ENCODE measurements at places on chromosomes 1 and 21. TPM values are rescaled to one million over a fixed set of nuclear protein-coding genes. Genes with fewer than 3 reads are reported as not detected.
A peak's percentile ranks its signal among the peaks of the same experiment; 100 is the strongest.

DNA sequence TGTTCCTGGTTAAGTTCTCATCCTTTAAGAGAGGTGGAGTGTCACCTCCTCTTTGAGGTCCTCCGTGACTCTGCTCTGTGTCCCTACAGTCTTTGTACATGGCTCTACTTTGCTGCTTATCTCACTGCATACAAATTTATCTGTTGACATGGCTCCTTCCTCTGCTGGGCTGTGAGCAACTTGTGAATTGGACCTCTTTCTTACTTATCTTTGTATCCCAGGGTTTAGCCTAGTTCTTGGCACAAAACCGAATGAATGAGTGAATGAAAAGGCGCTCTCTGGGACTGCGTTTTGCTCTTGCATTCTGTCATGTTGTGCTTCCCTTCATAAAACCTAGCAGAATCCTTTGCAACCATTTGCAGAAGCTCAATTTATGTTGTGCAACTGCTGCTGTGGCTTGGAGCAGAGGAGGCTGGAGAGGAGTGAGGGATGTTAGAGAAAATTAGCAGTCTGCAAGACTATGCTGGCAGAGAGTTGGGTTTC is 12.4 kb downstream of the SLC26A9 start:
- no peak for ATAC-seq
- no peak overlapping the region for H3K27ac ChIP-seq
- H3K4me1 ChIP-seq = peaks cover 6% of the 10 kb centered on the region
- H3K36me3 ChIP-seq = no peaks in the 10 kb centered on the region
- H3K4me3 ChIP-seq = no peak overlapping the region

Gene PSMA5
- total RNA-seq = 198 TPM

DNA sequence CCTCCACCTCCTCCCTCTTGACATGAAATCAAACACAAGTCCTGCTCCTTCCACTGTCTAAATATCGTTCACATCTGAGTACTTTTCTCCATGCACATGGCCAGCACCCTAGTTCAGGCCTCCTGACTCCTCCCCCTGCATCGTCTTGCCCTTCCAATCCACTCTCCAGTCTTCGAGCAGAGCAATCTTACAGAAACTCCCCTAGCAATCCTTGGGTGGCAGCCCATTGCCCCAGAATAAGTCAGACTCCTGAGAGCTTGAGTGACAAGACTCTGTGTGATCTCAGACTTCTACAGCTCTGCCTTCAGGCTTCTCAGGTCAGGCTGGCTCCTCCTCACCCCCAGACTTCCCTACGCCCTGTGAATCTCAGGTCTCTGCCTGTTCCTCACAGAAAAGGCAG is 5.5 kb downstream of the SH2D2A start:
- H3K27ac ChIP-seq = peak overlapping the region; percentile 100
- no peaks in the 10 kb centered on the region for H3K27me3 ChIP-seq
- no peak for ATAC-seq
- H3K4me3 ChIP-seq = peak overlapping the region; percentile 87

DNA sequence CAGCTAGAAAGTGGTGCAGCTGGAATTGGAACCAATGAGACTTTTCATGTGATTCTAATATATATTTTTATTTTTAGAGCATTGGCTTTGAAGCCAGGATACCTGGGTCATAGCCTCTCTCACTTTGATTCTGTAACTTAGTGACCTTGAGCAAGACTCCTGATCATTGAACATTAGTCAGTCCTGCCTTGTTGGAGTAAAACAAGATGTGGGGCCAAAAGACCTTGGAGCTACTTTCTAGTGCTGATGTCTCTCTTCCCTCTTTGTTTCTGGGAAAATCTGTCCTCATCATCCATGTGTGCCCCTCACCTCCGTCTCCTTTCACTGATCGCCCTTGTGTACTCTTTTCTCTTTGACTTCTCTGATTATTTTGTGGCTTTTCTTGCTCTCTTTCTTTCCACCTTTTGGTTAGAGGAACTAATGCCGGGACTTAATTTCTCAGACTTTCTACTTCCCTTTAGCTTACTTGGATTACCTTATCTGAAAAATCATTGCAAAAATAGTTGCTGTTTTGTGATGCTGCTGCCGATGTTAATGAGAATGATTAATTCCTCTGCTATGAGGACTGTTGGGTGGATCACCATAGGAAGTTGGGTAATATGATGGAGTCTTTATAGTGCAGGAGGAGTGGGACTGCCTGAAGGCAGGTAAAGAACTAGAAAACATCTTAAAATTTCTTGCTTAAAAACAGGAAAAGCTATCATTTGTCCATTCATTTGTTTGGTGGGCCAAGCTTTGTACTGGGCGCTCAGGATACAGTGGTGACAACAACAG is 72.0 kb downstream of the NOS1AP start:
- no peak overlapping the region for H3K27ac ChIP-seq
- no peak for ATAC-seq
- no peaks in the 10 kb centered on the region for H3K4me1 ChIP-seq
- H3K4me3 ChIP-seq = no peak overlapping the region
- no peaks in the 10 kb centered on the region for H3K36me3 ChIP-seq
- H3K27me3 ChIP-seq = peaks cover 31% of the 10 kb centered on the region

- no peaks in the 10 kb centered on the region for H3K4me1 ChIP-seq
- peaks cover 8% of the 10 kb centered on the region for H3K27me3 ChIP-seq
- no peaks in the 10 kb centered on the region for H3K36me3 ChIP-seq
- H3K4me3 ChIP-seq = no peak overlapping the region
- no peak overlapping the region for H3K27ac ChIP-seq
These were observed 141.8 kb downstream of the CTH start for GRCh38 chr1:70552662-70553566.

Gene TMCC2
- 2.6 TPM for total RNA-seq

- H3K4me1 ChIP-seq = no peaks in the 10 kb centered on the region
- H3K27ac ChIP-seq = no peak overlapping the region
- H3K4me3 ChIP-seq = no peak overlapping the region
These were observed 93.4 kb downstream of the DIRAS3 start for GRCh38 chr1:67957066-67957465.

GRCh38 chr1:226211181-226211821 is 12.2 kb upstream of the MIXL1 start:
- no peak overlapping the region for H3K27ac ChIP-seq
- H3K4me1 ChIP-seq = no peaks in the 10 kb centered on the region
- H3K4me3 ChIP-seq = no peak overlapping the region
- ATAC-seq = no peak
- H3K27me3 ChIP-seq = no peaks in the 10 kb centered on the region
- H3K36me3 ChIP-seq = no peaks in the 10 kb centered on the region

DNA sequence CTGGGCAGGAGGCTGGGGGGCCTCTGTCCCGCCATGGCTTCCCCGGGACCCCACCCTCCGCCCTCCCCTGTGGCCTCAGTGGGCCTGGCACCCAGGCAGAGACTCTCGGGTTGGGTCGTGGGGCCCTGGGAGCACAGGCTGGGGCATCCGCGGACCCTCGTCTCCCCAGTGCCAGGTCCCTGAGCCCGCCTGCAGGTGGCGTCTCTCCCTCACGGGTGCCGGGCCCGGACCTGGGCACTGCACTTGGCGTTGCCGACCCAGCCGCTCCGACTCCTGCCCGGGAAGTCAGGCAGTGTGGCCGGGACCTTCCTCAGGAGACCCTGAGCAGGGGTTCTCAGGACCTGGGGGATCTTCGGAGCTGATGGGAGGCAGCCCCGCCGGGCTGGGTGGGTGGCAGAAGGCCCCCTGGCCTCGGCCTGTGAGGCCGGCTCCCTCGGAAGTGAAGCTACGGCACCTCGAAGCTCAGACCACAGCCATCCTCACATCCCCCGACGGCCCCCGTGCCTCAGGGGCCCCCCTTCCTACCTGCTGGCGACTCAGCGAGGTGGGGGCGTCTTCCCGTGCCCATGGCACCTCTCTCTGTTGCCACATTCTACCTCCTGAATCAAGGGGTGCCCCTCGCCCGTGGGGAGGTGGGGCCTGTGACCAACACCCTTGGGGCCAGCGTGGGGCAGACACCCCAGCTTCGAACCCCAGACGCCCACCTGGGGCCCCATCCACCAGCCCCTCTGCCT is 6.4 kb upstream of the C1orf159 start:
- peak; percentile 97 for ATAC-seq
- peak overlapping the region; percentile 36 for H3K4me3 ChIP-seq
- H3K27ac ChIP-seq = no peak overlapping the region
- no peaks in the 10 kb centered on the region for H3K27me3 ChIP-seq
- no peaks in the 10 kb centered on the region for H3K4me1 ChIP-seq

Gene CNST
- total RNA-seq = 36.4 TPM

Gene INSRR
- total RNA-seq = 0.04 TPM

Gene OR2T29
- not detected for total RNA-seq

Gene SELENBP1
- total RNA-seq = not detected

- no peak overlapping the region for H3K4me3 ChIP-seq
- ATAC-seq = no peak
- peaks cover 7% of the 10 kb centered on the region for H3K27me3 ChIP-seq
These were observed 162.4 kb downstream of the S1PR1 start for GRCh38 chr1:101399222-101399621.

GRCh38 chr1:205324781-205325180 is 3.2 kb upstream of the NUAK2 start:
- peaks cover 10% of the 10 kb centered on the region for H3K27me3 ChIP-seq
- no peak overlapping the region for H3K27ac ChIP-seq
- no peak overlapping the region for H3K4me3 ChIP-seq
- no peak for ATAC-seq
- H3K36me3 ChIP-seq = no peaks in the 10 kb centered on the region

GRCh38 chr1:19220991-19221390 is 10.9 kb upstream of the UBR4 start:
- H3K27ac ChIP-seq = no peak overlapping the region
- peaks cover 10% of the 10 kb centered on the region for H3K4me1 ChIP-seq
- H3K27me3 ChIP-seq = no peaks in the 10 kb centered on the region
- ATAC-seq = no peak
- H3K36me3 ChIP-seq = peaks cover 100% of the 10 kb centered on the region

Gene FAM177B
- total RNA-seq = not detected

GRCh38 chr1:109151146-109151990 is 37.5 kb downstream of the ELAPOR1 start:
- no peaks in the 10 kb centered on the region for H3K27me3 ChIP-seq
- ATAC-seq = no peak
- H3K27ac ChIP-seq = no peak overlapping the region

GRCh38 chr1:5274527-5274926 is 620.1 kb downstream of the AJAP1 start:
- no peak overlapping the region for H3K4me3 ChIP-seq
- ATAC-seq = no peak
- H3K36me3 ChIP-seq = no peaks in the 10 kb centered on the region
- H3K4me1 ChIP-seq = no peaks in the 10 kb centered on the region
- H3K27me3 ChIP-seq = peaks cover 3% of the 10 kb centered on the region
- no peak overlapping the region for H3K27ac ChIP-seq

DNA sequence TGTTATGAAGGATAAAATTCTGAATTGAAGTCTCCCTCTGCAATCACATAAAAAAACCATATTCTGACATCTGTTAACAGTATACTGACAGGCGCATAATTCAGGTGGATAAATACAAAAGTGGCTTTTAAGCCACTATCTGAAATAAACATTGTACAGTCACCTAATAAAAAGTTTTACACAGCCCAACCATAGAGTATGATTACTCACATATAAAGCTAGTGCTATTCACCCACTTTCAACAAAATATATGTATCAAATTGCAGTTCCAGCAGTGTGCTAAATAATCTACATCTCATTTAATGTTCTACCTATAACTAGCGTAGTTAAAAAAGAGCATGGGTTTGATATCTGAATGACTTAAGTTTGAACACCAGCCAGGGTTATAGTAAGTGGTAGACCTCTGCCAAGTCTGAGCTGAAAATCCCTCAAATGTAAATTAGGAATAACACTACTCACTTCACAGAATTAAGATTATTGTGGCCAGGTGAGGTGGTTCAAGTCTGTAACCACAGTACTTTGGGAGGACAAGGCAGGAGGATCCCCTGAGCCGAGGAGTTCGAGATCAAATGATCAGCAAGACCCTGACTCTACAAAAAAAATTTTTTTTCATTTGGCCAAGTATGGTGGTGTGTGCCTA is 3.9 kb downstream of the EGLN1 start:
- peak overlapping the region; percentile 90 for H3K4me3 ChIP-seq
- peaks cover 80% of the 10 kb centered on the region for H3K36me3 ChIP-seq
- peak overlapping the region; percentile 20 for H3K27ac ChIP-seq

All from activated T-helper 17 cell treated with anti-CD3 and anti-CD28 coated beads, Interleukin-2, amount 50 U/mL, for 72 hours (primary cell).